ENCODE measurements at places on chromosomes 2 and 18. TPM values are rescaled to one million over a fixed set of nuclear protein-coding genes. Genes with fewer than 3 reads are reported as not detected.

DNA sequence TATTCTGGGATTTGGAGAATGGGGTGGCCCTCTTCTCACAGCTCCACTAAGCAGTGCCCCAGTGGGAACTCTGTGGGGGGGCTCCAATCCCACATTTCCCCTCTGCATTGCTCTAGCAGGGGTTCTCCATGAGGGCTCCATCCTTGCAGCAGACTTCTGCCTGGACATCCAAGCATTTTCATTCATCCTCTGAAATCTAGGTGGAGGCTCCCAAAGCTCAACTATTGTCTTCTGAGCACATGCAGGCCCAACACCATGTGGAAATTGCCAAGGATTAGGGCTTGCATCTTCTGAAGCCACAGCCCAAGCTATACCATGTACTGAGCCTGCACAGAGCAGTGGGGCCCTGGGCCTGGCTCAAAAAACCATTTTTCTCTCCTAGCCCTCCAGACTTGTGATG lies 162.4 kb upstream of the CWC22 start:
- no peak for DNase-seq

DNA sequence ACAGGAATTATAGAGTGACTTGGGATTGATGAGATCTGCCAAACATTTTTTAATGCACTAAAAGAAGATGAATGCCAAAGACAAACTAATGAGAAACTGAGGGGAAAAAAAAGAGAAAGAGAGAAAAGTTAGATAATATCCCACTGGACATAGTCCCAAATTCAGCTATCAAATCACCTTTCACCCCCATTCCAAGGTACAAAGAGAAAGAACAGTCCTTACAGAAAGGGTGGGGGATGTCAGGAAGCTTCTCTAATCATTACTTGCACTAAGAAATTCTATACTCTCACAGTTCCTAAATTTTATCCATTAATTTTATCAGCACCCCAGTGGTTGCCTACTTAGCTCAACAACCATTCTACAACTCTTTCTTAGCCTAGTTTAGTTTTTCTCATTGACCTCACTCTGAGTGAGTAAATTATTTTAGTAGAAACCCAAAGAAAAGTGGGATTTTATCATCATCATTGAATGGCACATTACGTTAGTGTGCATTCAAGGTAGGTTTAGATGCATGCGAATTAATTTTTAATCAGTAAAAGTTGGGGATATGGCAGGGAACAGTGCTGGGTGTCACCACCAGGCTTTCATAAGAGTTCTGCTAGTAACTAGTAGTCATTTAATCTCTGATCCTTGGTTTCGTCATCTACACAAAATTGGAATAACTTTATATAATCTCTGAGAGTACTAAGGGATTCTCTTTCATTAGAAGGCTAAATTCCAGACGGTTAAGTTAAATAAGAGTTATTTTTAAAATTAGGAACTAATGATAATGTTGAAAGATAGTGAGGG lies 85.3 kb upstream of the CYTIP start:
- no peak for DNase-seq

REG1B gene
- polyA plus RNA-seq, result 24.3 TPM

EPHA4 gene
- polyA plus RNA-seq, result not detected

PRKAG3 gene
- polyA plus RNA-seq, result not detected

GRCh38 chr2:70822843-70823242 lies 2.4 kb upstream of the CLEC4F start:
- no peak for DNase-seq

DNA sequence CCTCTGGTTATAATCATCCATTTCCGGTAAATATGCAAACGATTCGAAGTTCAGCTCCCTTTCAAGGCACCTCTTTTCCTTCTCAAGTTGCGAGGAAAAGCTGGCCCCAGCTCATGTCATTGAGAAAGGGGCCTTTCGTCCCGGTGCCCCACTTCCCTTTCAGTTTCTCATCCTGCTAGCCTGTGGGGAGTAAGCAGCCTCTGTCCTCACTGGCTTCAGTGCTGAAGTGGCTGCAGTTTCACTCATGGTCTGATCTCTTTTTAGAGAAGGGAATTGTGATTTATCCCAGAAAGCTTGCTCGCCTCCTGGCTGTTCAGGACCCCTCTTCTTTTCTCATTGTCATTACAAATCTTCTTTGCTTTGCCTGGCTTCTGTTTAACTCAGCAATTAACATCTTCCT lies 207.5 kb downstream of the NR4A2 start:
- no peak for DNase-seq

DNA sequence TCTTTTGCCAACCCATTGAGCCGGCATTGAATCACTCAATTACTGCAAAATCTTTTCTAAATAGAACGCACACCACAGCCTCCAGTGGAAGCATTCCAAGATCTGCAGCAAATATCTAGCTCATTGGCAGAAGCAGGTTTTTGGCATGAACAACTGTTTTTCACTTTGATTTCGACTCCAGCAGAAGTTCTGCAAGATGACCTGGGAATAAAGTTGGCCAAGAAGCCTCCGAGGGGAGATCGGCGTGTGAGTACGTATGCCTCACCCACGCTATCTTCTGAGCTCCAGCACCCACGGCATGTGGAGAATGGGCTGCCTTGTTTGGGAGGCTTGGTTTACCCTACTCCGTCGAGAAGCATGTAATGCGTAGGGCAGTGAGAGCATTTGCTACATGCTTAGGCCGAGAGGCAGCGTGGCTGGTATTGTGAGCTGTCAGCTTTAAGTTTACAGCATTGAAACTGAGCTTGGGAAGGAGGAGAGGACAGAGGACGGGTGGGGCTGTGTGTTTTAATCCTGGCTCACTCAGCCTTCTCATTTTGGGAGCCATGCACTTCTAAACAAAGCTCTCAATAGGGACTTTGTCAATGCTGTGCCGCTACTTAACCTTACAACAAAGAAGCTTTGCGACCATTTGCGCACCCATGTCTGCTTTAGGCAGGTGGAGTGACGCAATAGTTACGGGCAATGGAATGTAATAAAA lies 10.5 kb downstream of the PCARE start:
- DNase-seq, result no peak

SERPINB4 gene
- polyA plus RNA-seq, result not detected
